ENCODE measurements at places on chromosomes 6 and 20.

- DNase-seq = no peak
Observed at GRCh38 chr6:119575721-119576120, 226.2 kb upstream of the MAN1A1 start.

DNA sequence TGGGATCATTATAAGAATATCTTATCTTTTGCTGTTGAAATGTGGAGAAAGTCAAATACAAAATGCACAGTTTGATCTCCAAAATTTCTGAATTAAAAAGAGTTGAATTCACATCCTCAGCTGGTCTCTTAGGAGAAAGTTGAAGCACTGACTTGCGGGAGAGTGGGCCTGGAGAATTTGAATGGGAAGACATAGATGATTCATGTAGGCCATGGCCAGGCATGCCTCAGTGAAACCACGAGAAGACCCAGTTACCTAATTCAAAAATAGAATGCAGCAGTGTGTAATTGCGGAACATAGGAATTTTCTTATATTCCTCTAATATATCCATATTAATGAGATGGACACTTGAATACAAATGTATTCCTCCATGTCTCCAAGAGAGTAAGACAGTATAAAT, 53.0 kb upstream of the DTNBP1 start:
- DNase-seq = no peak

- DNase-seq = no peak
Observed at GRCh38 chr20:58614984-58615760, 35.9 kb upstream of the STX16 start.

DNA sequence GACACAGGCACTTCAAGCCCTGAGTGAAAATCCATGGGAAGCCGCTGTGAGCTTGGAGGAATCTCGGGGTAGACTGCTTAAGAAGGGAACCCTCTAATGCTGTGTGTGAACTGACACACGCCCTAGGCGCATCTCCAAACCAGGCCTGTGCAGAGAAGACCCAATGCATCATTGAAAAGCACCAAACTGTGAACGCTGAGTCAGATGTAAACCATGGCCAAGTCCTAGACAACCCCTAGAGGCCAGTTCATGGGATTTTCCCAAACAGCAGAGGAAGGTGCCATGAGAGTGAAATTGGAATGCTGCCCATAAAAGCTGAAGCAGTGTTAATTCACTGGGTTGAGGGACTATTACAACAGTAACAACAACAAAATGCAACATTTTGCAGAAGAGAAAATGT, 296.5 kb downstream of the SMOC2 start:
- no peak for DNase-seq

GRCh38 chr6:137811121-137811915, 55.7 kb upstream of the TNFAIP3 start:
- peak; percentile 75 for DNase-seq

DNA sequence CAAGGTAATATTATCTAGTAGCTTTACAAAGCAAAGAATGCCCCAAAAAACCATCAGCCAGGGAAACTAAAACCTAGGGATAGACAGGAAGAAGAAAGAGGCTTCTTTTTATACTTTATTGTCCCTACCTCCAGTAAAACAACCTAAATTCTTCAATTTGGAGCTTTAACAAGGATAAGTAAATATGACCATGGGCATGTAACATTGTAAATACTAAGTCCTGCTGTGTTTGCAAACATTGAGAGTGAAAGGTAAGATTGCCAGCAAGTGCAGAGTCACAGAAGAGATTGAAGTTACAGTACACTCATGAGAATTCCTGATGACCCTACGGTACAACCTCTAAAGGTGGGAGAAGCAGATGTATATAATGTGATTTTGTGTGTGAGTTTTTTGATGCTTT, 117.2 kb downstream of the FOXO3 start:
- no peak for DNase-seq

All from uterus (tissue), 4 donors.